DMS79 treated with DMSO at 0.1 percent for 48 hours (cell line): ENCODE measurements at places on chromosomes 6 and 20.

GRCh38 chr6:50823094-50823920 lies 4.6 kb downstream of the TFAP2B start:
- no peak for DNase-seq

DNA sequence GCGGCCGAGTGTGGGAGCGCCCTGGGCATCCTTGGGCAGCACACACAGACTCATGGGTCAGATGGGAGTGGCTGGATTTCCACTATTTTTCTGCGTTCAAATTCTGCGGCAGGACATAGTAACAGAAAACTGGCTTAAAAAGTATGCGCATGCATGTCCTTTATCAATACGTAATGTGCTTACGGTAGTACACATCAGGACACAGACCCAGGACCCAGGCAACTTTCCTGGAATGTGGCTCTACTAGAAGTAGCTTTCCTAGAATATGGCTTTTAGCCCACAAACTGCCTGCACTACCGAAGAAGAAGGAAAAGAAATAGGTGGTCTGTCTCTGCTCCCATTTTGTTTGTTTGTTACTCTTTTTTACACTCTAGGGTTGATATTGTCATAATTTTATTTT lies 43.4 kb upstream of the SHLD1 start:
- DNase-seq, result no peak

GRCh38 chr20:46998477-46999240 lies 104.0 kb downstream of the EYA2 start:
- DNase-seq, result no peak

GRCh38 chr6:111975466-111975865 lies 78.4 kb upstream of the CCN6 start:
- DNase-seq, result peak; percentile 63

- DNase-seq, result no peak
These were observed 49.9 kb downstream of the VEGFA start for GRCh38 chr6:43819958-43820357.

DNA sequence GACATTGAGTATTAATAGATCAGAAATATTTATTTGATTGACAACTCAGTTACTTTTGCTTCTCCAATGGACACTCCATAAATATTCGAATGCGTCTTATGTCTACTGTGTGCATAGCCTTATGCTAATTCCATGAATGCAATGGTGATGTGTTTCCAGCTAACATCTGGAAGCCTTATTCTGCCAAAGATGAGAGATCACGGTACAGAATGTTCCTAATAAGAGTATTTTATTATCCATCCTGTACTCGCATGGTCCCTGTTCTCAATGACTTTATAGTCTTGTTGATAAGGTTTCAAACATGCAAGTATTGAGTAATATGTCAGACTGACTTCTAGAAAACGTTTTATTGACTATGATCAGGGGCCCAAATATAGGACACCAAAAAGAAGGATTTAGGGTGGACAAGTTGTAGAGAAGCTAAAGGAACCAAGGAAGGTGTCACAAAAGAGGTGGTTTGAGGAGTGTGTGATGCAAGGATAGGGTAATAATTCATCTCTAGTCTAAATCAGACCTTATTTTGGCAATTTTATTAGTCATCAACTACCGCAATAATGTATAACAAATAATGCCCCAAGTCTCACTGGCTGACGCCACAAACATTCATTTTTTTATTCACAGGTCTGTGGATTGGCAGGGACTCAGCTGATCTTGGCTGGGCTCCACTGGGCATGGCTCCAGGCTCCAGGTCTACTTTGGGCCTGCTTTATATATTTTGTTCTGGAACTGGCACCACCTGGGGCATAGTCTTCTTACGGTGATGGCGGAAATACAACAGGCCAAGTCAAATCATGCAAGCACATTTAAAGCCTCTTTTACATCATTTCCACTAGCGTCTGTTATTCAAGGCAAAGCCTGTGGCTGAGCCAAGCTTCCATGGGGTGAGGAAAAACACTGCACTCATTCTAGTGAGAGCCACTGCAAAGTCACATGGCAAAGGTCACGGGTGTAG lies 24.5 kb upstream of the CD83 start:
- DNase-seq, result no peak

DNA sequence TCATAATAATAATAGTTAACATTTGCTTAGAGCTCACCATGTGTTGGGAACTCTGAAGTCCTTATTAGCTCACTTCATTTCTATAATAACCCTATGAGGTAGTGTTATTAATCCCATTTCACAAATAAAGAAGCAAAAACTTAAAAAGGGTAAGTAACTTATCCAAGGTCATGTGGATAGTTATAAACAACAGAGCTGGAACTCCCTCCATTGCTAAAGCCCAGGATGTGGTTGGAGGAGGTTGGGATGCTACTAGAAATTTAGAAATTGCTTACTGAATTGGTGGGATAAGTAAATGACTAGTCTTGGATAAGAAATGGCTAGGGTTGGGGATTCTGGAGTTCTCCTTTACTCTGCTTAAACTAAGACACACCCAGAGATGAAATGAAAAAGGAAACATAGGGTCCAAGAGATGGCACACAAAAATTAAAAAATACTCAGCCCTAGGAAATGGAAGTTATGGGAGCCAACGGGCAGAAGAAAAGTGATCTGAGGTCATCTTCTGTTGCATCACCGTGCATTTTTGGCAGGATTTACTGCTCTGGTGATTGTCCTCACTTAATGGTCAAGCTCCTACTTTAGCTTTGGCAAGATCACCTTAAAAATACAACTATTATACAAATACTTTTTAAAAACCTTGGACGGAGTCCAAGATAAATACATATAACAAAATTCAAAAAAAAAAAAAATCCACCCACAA lies 7.7 kb upstream of the CLIC5 start:
- no peak for DNase-seq

DNA sequence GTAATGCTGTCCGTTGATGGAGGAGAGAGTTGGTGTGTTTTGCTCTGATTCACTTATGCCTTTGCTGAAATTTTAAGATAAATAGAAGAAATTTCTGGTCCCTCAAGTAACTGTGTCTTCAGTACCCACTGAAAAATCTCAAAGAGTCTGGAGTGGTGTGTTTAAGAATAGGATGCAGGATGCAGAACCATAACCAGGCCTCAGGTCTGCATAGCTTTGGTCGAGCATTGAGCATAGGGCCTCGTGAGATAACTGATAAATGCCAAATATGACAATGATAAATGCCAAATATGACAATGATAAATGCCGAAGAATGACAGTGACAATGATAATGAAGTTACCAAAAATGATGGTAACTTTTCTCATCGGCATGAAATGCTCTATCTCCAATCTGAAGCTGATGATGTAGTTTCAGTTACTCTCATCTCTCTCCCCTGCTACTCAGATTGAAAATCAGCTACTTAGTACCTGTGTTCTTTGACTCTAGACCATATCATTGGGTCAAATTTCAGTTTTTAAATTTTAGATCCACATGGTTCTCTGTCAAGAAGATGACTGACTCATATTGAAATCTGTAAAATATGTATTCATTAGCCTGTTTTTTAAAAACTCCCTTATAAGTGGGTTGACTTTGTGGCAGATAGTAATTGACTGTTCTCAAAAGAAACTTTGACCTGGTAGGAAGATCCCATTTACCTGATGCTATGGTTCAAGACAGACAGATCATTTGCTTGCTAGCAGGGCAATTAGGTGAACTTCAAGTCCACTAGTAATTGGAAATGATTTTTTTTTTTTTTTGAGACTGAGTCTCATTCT lies 96.6 kb downstream of the SLC16A10 start:
- no peak for DNase-seq

DNA sequence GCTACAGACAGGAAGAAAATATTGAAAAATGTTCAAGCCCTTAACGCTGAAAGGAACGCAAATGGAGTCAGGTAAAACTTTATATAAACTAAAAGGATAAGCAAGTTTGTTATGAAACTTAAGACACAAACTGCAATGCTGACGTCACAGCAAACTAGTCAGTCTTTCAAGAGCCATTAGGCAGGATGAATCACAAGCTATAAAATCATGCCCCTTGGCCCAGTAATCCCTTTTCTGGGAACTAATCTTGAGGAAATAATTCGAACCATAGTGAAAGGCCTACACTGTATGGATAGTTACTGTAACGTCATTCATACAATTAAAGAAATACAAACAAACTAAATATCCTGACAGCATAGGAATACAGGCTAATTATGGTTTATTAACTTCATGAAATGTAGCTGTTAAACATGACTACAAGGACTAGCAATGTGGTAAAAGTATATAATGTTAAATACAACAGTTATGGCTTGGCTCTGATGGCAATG lies 42.7 kb upstream of the HINT3 start:
- no peak for DNase-seq

- DNase-seq, result no peak
These were observed 4.7 kb upstream of the LY86 start for GRCh38 chr6:6583836-6584235.

GRCh38 chr20:16537918-16538317 lies 35.3 kb downstream of the KIF16B start:
- DNase-seq, result no peak

DNA sequence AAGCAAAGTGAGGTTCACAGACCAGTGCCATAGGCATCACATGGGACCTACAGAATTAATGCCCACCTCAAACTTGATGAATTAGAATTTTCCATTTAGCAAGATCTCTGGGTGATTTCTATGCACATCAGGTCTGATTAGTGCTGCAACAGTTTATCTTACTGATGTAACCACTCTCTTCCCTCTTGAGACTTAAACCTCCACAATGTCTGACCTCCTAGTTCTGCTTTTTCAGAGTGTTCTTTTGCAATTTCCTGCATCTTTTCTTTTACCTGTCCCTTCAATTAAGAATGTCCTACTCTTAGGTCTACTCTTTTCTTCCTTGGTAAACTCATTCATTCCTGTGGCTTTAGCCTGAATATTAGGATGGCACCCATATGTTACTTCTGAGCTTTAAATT lies 615.3 kb downstream of the TFAP2A start:
- DNase-seq, result no peak

- DNase-seq, result no peak
These were observed 226.5 kb downstream of the BTBD9 start for GRCh38 chr6:38413102-38413800.

GRCh38 chr6:134004714-134005113 lies 47.7 kb downstream of the SLC2A12 start:
- DNase-seq, result no peak

- DNase-seq, result no peak
These were observed 69.0 kb upstream of the CITED2 start for GRCh38 chr6:139443231-139444112.

DNA sequence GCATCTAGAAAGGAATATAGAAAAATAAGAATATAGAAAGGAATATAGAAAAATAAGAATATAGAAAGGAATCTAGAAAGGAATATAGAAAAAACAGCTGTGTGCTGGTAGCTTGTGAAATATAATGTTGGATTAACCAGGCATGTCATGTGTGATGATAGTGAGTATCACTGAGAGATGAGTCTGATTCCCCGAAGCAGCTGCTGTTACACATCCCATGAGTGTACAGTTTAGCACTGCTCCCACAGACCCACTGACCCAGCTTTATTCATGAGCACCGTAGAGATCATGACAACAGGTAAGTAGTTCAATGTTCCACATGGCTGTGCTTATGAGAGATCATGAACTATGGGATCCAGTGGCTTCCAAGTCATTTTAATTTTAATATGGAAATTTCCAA lies 64.8 kb downstream of the SLC22A3 start:
- DNase-seq, result no peak

DNA sequence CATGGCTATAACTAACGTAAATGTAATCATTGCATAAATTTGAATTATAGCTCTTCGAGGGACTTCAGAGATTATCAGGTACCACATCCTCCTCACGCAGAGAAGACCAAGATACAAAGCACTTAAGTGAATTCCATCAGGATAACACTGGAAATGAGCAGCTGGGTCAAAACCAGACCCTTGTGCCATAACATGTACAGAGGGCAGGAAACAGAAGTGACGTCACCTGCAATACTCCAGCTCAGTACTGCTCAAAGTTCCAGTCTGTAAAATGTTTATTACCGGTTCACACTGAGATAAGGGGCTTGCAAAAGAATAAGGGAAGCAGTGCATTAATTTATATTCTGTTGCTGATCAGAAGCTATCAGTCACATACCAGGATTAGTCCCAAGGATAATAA lies 45.8 kb downstream of the RGS17 start:
- no peak for DNase-seq

GRCh38 chr6:96990462-96990861 lies 65.9 kb downstream of the KLHL32 start:
- DNase-seq, result no peak

DNA sequence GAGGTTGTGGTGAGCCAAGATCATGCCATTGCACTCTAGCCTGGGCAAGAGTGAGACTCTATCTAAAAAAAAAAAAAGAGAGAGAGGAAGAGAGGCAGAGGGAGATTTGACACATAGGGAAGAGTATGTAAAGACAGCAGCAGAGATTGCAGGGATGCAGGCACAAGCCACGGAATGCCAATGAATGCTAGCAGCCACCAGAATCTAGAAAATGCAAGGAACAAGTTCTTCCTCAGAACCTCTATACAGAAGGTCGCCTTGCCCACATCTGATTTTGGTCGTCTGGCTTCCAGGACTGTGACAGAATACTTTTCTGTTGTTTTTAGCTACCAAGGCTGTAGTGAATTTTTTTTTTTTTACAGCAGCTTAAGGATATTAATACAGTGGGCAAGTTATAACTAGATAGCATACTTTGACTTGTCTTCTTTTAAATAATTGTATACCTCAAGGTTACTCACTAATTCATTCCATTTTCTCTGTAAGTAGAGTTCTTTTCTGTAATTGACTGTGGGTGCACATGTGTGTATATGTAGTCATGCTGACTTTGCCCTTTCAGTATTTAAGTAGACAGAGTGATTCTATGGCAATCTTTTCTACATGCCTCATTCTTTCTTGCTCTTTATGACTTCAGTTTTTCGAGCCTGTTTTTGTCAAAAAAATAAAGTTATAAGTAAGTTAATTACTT lies 402.2 kb downstream of the GJA1 start:
- DNase-seq, result no peak

DNA sequence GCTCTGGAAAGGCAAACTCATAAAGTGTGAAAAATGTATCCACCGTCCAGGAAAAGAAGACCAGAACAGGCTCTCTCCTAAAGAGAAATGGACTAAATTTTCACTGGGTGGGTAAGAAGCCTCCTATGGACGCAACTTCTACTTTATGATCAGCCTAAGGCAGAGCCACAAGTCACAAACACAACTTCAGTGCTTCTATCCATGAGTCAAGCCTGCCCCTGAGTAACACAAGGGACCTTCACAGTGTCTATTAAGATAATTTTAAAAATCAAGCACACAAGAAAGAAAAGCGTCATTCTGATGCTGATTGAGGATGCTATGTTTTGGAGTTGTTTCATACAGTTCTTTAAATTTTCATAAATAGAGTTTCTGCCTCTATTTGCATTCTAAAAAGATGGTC lies 601.7 kb upstream of the ARID1B start:
- no peak for DNase-seq

GRCh38 chr6:108002365-108003221 lies 44.6 kb upstream of the SEC63 start:
- no peak for DNase-seq

GRCh38 chr6:107132330-107132954 lies 17.1 kb upstream of the BEND3 start:
- DNase-seq, result peak; percentile 52
